ENCODE measurements at places on chromosomes 4 and X. TPM values are rescaled to one million over a fixed set of nuclear protein-coding genes. Genes with fewer than 3 reads are reported as not detected.

DNA sequence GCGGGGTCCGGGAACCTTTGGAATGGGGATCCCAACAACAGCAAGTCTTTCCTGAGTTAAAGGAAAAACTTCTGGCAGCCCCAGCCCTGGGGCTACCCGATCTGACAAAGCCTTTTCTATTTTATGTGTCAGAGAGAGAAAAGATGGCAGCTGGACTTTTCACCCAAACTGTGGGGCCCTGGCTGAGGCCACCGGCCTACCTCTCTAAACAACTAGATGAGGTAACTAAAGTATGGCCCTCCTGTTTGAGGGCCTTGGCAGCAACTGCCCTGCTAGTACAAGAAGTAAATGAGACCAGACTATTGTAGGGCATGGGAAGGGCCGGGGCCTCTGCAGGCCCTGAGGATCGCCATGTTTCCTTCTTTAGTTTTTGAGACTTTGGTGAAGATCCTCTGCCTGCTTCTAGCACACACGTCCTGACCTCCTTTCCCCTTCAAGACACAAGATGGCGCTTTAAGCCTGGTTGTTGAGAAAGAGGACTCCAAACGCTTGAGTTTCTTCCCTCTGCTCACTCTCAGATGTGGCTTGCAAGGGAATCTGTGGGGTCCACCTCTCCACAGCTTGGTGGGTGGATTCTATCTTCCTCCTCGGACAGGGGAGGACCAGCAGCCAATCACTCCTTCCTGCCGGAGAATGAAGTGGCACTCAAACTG lies 18.5 kb upstream of the DRD5 start:
- DNase-seq, result peak; percentile 45

- no peak for DNase-seq
Observed at GRCh38 chr4:52684896-52685295, 25.8 kb upstream of the USP46 start.

DNA sequence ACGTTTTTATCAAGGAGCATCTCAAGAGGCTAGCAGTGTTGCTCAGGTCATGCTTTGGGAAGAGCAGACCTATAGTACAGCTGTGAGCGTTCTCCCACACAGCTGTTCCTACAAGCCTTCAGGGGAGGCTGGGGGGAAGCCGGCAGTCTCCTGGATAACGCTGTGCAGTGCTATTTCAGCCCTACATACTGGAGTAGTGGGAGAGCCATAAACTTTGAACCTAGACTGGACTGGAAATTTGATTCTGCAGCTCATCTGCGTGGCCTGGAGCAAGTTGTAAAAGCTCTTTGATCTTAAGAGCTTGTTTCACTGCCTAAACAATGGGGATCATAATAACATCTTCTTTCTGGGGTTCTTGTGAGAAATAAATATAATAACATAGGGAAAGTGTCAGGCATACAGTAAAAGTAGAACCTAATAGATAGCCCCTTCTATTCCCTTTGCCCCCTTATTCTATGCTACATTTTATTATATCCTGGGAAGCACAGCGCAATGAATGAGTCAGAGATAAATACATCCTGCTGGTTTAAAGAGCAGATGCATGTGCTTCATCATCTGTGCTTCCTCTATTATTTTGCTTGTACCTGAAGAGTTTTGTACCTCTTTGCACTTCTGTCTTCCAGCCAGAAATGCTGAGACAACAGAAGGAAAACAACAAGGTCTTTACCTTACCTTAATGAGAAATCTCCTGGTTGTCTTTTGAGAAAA lies 14.7 kb upstream of the AMBN start:
- DNase-seq, result no peak

GRCh38 chrX:109735202-109735744 lies 2.2 kb upstream of the ACSL4 start:
- DNase-seq, result no peak

- no peak for DNase-seq
Observed at GRCh38 chrX:71618303-71618721, at the start of gene CXCR3. Gene CXCR3 (minus strand): TSS chrX:71618511. CDS start chrX:71618449, 62 bp downstream.

DNA sequence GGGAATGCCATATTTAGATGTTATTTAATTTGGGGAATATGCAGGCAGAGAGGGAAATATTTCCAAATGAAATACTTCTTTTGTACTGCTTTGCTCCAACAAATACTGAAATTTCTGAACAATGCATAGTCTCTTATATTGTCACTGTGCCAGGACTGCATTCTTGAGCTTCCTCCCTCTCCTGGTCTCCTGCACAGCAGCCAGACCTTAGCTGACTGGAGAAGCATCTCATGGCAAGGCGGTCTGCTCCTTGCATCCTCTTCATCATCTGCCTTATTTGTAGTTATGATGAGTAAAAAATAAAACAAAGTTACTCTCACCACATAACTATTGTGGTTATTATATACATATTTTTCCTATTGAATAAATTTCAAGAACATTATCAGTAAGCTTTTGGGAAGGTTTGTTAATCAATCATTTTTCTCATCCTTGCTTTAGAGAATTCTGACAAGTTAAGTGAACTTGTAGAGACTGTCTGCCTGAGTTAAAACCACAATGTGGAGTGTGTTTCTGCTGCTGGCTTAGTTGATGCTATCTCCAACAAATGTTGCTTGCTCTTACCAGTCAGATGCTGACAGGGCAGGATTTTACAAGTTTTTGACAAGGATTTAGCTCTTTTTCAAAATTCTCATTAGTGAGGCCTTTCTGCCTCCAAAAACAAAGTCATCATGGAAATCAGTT lies 153.6 kb downstream of the SOWAHB start:
- DNase-seq, result no peak

GRCh38 chr4:11179796-11180195 lies 248.9 kb downstream of the HS3ST1 start:
- DNase-seq, result no peak

- no peak for DNase-seq
Observed at GRCh38 chr4:7747062-7747385, 192.6 kb downstream of the AFAP1 start.

DNA sequence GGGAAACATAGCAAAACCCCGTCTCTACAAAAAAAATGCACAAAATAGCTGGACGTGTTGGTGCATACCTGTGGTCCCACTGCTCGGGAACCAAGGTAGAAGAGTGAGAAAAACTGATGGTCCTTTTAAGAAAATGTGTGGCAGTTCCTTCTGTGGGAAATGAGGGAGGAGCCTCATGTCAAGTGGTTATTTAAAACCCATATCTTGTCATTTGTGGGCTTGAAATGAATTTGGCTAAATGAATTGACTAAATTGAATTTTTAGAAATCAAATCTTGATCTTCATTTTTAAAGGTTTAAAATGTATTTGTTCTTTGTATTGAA lies 16.2 kb upstream of the LAMP2 start:
- no peak for DNase-seq

DNA sequence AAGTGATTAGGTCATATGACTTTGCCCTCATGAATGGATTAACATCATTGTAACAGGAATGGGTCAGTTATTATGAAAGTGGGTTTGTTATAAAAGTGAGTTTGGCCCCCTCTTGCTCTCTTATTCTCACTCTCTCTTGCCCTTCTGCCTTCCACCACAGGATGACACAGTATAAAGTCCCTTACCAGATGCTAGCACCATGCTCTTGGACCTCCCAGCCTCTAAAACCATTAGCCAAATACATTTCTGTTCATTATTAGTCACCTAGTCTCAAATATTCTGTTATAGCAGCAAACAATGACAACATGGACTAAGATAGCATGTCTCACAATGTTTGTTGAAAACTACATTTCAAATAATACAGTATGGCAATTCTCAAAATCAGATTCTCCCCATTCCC lies 59.7 kb downstream of the RWDD4 start:
- DNase-seq, result no peak

DNA sequence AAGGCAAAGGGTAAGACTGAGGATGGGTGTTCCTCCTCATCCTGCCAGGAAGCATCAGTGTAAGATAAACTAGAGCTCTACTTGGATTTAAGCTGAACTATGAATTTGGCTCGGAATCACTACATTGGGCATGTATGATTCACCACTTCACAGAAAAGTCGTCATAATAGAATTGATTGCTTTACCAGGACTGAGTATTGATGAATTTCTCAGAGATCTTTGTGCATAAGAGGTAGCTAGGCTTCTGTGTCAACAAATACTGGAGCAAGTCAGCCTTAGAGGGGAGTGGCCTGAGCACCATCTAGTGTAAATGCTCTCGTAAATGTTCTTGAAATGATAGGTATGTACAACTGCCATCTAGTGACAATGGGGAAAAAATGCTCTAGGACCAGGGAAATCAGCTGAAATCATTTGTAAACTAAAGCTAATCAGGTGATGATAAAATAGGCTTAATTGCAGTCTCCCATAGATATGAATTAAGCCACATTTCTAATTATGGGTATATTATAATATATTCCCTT lies 309.5 kb upstream of the FMR1 start:
- peak; percentile 4 for DNase-seq

DNA sequence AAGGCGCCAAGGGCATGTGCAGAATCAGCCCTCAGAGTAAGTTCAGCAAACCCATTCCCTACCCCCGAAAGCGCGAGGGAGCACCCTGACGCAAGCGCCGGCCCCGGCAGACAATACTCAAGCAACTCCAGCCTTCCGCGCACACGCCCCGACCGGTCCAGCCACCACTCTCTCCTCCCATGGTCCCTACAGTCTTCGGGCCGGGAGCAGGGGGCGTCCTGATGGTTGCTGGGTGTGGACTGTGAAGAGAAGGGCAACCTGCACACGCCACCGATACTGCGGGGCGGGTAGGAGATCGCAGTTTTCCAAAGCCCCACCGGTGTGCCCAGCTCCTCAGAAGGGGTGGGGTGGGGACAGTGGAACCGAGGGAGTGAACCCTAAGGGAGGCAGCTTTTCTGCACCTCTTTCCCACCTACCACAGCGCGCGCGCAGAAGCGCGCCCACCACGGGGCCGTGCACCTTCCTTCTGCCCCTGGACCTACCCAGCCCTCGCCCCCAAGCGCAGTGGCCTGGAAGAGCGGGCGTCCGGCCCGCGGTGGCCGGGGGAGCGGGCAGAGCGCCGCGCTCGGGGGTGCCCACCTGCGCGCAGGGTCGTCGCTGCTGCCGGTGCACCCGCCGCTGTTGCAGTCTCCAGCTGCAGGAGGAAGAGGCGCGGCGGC lies 650.2 kb upstream of the DIPK2B start:
- peak; percentile 41 for DNase-seq

DNA sequence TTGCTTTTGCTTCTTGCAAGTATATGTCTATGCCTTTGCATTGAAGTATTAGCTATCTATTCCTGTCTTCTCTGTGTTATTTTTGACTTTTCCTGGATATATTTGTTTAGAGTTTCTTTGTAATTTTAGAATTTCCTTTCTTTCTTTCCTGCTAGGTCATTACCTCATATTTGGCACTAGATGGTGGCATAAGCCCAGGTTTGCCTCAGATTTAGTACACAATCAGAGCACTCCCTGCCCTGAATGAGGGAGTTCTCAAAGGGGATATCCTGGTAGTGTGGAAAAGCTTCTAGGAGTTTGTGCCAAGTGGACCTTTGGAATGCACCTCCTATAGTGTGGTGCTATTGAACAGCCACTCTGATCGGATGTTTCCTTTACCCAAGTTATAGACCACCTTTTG lies 181.6 kb downstream of the UGT8 start:
- peak; percentile 9 for DNase-seq

GRCh38 chr4:126604268-126604867 lies 1028.4 kb upstream of the INTU start:
- DNase-seq, result peak; percentile 63

GRCh38 chr4:8071766-8072165 lies 86.8 kb downstream of the ABLIM2 start:
- no peak for DNase-seq

- no peak for DNase-seq
Observed at GRCh38 chrX:70437011-70437410, 7.6 kb upstream of the DLG3 start.

DNA sequence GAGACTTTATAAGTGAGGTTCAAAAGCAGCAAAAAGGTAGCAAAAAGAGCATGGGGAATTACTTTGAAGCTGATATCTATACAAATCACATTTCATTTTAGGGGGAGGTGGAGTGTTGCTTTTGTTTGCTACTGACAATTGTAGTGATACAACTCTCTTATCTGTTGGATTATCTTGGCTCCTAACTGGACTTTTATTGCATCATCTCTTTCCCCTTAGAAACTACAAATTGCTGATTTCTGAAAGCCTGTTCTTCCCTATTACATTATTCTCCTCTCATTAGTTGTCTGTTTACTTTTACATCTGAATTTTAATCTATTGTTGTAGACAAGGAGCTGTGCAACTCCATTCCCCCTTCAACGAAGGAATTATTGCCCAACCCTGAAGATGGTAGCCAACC lies 75.0 kb upstream of the GNPDA2 start:
- no peak for DNase-seq

DNA sequence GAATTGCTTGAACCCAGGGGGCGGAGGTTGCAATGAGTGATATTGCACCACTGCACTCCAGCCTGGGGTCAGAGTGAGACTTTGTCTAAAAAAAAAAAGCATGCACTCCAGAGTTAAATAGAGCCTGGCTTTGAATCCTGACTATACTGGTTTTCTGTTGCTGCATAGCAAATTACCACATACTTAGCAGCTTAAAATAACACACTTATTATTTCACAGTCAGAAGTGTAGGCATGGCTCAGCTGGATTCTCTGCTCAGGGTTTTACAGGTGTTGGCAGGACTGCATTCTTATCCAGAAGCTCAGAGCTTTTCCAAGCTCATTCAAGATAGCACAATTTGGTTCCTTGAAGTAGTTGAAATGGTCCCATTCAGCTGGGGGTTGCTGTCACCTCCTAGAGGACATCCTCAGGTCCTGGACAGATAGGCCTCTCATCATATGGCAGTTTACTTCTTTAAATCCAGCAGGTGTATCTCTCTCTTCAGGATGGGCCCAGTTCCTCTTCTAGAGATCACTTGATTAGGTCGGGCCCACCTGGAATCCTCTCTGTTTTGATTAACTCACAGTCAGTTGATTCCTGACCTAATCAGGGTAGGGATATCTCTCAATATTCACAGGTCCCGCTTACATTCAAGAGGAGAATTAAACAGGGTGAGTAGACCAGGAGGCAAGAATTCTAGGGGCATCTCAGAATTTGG lies 26.8 kb downstream of the DOCK11 start:
- DNase-seq, result no peak

GRCh38 chr4:88440146-88440545 lies 16.8 kb upstream of the HERC5 start:
- DNase-seq, result no peak

GRCh38 chrX:40008791-40009461 lies 88.8 kb downstream of the BCOR start:
- no peak for DNase-seq

RIPPLY1 gene
- not detected for total RNA-seq

HS6ST2 gene
- total RNA-seq, result not detected

TCP11X1 gene
- not detected for total RNA-seq

TLR10 gene
- not detected for total RNA-seq

SPANXA1 gene
- not detected for total RNA-seq

COL4A6 gene
- 0.75 TPM for total RNA-seq

IL2 gene
- not detected for total RNA-seq

MSX1 gene
- total RNA-seq, result 13.4 TPM
